ENCODE measurements at places on chromosomes 6 and 20.

DNA sequence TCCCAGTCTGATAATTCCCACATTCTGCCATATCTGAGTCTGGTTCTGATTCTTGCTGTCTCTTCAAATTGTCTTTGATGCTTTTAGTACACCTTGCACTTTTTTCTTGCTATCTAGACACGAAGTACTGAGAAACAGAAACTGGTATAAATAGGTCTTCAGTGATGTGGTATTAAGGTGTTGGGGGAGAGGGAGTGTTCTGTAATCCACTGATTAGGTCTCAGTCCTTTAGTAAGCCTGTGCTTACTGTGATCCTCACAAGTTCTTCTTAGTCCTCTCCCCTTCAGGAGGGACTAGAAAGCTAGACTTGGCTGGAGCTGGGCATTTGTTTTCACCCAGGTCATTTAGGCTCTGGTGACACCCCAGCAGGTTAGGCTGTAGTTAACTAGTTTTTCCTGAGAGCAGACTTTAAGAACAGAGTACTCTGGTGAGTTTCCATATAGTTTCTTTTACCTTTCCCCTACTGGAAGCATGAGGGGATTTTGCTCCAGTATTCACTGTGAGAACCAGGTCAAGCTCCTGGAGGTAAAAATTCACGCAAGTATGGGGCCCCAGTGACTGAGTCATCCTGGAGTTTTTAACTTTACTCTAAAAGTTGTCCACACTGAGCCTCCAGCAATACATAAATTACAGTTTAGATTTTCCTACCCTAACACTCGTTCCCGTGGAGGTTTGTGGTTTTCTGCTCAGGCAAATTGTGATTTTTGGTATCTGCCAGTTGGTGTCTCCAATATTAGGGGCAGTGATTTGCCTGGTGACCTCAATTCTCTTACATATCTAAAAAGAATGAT lies 154.6 kb downstream of the CDKAL1 start:
- DNase-seq = no peak

- DNase-seq = peak; percentile 89
Measured at GRCh38 chr20:8780915-8781314, 288.0 kb upstream of the PLCB4 start.

- no peak for DNase-seq
Measured at GRCh38 chr6:41488433-41489119, 57.6 kb upstream of the FOXP4 start.

DNA sequence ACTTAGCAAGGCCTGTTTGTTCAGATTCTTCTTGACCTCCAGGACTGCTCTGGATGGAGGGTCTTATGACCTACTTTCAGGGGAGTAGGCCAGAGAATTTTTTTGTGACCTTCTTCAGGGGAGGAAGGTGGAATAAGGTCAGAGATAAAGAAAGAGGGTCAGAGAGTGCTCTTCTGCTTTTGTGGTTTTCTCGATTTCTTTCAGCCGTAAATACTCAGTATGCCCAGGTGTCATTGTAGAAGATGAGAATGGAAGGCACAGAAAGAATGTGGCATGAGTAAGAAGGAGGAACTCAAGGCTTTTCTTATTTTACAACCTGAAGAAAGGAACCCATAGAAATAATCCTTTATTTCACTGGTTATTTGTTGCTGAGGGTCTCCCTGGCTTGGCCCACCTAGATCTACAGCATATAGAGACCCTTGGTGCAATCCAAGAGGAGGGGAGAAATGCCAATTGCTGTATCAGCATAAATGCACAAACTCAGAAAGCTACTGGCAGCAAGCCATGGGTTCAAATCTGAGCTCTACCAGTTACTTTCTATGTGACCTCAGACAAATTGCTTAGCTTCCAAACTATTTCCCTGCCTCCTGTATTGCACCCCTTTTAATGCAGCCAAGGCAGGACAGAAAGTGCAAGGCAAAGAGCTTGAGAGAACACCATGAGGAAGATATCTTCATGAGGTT lies 68.0 kb downstream of the OLIG3 start:
- DNase-seq = no peak

DNA sequence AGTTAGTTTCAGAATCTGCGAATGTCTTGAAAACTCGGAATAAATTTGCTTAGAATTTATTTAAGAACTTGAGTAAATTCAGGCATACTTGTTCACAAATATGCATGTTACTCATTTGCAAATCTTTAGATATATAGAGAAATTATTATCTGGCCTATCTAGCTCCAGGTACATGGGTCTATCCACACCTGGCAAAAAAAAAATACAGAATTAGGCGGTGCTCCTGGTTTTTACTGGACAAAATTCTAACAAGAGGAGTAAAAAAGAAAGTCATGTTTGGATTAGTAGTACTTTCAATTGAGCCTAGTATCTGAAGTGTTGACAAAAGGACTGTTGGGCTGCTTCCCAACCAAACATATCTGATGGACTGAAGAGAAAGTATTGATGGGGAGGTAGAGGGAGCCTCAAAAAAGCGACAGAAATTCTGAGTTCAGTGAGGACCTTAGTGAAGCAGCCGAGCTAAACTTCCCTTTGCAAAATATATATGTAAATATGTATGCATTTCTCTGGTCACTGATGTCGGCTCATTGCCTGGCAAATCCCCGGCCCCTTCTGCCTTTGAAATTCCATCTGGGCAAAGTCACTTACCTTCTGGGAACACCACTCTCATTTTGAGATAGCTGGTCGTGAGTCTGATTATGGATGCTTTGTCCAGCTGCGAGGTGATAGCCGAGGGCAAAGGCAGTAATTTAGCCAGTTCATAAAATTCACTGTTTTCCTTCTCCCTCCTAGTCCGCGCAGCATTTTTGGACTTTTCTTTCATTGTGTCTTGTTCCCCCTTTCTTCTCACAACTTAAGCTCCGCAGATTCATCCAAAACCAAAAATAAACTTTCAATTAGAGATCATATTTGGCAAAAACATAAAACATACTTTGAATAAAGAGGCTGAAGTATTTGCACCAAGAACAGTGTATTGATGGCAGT lies 1.8 kb downstream of the SIM1 start:
- DNase-seq = no peak
